D721Med (cell line): ENCODE measurements at places on chromosomes 16 and 17.

DNA sequence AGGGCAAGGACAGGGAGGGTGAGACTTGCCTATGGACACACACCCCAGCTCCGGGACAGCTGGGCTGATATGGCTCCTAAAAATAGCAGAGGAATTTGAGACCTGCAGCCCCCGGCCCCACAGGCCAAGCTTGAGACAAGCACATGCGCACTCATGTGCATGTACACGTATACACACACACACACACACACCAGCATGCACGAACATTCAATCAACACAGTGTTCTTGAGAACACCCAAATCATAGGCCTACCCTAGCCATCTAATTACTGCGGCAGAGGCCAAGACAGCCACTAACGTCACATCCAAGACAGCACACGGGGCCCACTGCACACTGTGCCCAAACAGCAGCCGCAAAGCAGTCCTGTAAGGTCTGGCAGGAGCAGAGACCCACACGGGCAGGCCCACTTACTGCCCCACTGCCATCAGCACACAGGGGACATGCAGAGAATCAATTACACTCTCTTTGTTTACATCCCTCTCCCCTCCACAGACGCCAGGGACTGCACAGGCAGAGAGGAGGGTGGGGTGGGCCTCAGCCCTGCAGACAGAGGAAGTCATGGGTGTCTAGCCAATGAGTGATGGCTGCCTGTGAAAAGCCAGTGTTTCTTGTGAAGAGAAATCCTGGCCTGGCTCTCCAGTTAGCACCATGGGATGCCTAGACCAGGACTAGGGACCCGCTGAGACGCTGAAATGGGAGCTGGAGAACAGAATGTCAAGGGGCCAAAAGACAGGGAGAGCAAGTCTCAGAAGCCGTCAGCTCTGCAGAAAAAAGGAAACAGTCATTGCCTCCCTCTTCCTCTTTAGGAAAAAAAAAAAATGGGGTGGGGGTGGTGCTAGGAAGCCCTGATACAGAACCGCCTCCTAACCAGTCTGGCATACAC is 39.3 kb downstream of the MYO18A start:
- no peak for DNase-seq

DNA sequence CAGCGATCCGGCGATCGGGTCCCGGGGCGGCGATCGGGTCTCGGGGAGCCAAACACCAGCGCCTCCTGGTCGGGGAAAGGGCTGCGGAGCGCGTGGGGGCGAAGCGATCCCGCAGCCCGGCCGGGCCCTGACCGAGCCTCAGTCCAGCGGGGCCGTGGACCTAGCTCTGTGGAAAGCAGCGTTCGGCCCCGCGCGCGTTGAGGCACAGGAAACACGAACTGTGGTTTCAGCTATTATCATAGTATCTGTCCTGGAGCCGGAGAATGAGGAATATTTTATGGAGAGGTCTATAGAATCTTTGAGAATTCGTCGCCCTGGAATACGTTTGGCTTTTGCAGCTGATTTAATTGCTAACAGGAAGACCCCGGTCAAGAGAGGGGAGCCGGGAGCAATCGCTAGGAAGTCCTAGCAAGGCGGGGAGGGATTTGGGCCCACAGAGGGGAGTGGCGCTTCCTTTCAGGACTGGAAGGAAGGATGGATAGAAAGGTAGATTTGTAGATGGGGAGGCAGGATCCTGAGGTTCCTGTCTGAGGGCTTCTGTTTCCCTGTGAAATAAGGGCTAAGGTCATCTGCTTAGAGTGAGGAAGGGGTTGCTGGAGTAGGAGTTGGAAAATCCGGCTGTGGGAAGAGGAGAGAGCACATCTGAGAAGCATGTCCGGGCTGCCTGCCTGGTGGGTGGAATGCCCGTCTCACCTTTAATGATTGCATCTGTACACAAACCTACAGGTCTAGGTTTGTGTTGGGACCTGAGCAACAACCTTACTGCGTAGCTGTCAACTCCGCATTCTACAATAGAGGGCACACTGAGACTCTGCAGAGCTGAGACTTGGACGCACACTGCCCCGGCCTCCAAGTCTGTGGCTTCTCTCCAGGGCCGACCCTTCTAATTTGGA is 770 bp downstream of the CCNF start:
- no peak for DNase-seq

DNA sequence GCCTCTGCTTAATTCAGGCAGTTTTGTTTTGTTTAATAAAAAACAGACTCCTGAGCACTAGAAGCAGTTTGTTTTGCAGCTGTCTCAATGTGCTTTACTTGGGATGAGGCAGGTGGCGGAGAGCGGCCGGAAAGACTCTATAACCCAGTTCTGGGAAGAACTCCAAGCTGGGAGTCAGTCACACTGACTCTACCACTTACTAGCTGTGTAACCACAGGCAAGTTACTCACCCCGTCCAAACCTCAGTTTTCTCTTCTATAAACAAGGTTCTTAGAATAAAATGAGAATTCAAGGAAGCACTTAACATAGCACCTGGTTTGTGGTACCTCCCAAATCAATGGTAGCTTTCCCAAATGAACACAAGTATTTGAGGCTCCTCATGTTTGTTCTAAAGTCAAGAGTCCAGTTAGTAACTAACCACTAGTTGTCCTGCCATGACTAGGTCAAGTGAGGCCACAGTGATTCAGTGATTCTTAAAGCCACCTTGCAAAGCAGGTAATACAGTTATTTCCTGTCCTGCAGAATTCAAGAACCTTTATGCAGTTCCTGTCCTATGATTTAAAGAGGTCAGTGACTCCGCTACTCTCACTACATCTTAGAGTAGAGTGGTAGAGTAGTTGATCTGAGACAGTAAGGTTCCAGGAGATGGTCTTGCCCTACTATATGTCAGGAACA is 2.7 kb downstream of the TXNDC17 start:
- no peak for DNase-seq

DNA sequence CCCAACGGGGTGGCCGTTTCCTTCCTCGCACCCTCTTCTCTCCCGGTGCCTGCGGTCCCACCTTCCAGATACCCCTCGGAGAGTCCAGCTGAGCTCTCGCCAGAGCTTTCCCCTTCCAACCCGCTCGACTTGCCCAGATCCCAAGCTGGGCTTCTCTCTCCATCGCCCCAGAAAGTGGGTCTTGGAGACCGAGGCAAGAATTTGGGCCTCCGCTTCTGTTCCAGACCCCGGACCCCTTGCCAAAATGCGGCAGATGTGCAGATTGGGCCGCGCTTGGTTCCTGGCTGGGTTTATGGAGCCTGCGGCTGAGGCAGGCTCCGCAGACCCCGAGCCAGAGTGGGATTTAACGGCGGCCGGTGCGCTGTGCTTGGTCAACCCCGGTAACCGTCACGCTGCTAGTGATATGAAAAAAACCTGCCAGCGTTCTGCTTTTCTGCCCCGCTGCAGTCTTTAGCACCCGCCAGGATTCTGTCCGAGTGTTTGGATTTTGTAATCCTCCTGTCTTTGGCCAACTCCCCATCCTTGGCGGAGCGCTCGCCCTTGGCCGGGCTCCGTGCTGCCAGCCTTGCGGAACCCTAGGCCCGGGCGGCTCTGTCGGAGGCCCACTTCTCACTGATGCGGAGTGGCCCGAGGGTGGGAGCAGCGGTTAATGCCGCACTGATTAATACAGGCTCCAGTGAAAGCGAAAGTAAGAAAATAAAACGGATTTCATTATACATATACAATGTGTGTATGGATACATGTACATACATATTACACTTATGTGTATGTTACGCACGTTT is 754 bp upstream of the SLFN11 start:
- DNase-seq, result no peak

- DNase-seq, result no peak
These were observed 90.6 kb upstream of the CLEC18A start for GRCh38 chr16:69860233-69861231.

- DNase-seq, result no peak
These were observed 8.9 kb upstream of the ULK2 start for GRCh38 chr17:19876529-19877161.

DNA sequence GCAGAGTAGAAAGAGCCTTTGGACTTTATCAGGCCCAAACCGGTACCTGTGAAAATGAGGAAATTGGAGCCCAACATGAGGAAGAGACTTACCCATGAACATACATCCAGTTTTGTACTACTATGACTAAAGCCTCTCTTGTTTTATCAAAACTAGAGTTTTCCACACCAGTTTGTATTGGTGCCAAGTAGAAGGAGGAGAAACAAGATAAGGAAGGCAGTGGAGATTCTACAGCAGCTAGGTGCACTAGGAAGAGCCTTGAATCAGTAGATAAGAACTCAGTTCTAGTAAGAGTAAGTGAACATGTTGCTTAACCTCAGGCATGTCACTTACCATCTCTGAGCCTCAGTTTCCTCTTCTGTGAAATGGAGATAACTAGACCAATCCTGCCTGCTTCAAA is 13.7 kb upstream of the TMEM132E start:
- DNase-seq, result no peak

GRCh38 chr16:57998486-57998885 is 2.0 kb downstream of the ZNF319 start:
- DNase-seq, result no peak

GRCh38 chr16:23145608-23146007 is 3.6 kb downstream of the USP31 start:
- no peak for DNase-seq

DNA sequence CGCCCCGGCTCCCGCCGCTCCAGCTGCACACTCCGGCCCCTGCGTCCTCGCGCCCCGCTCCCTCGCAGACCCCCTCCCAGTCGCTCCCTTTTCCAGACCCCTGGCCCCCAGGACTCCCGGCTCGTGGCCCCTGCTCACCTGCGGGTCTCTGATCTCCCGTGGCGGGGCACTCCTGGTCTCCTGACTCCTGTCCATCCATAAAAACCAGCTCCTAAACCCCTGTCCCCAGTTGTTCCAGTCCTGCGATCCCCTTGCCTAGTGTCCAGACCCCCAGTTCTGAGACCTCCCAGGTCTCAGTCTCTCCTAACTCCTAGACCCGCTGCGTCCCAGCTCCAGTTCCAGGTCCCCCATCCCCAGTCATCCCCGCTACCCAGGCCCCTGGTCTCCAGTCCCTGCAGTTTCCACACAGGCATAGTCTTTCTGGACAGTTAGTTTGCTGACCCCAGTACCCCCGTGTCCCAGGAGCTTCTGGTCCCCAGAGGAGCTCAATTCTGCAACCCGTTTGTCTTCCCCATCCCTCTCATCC is 379 bp downstream of the SNX29 start:
- no peak for DNase-seq

DNA sequence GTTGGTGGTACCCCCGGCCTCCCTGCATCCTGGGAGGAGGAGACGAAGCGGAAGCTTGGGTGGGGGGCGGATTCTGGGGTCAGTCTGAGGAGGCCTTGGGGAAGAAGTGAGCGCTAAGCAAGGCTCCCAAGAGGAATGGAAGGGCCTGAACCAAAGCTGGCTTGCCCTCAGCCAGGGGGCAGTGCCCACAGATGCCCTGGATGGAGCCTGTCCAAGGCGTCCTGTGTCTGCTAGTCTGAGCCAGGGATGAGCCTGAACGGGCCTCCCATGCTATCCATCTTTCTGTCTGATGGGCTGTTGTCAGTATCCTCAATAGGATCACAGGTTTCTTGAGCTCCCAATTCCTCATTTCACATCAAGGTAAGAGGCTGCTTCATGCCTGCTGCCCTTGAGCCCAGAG is 122.3 kb upstream of the LHX1 start:
- DNase-seq, result no peak

- DNase-seq, result no peak
These were observed 486 bp downstream of the ZNF785 start for GRCh38 chr16:30585022-30585399.

- DNase-seq, result no peak
These were observed 298.8 kb upstream of the MAF start for GRCh38 chr16:79899316-79899715.

- DNase-seq, result no peak
These were observed 91.0 kb downstream of the WSCD1 start for GRCh38 chr17:6160911-6161855.

GRCh38 chr16:86383488-86384262 is 126.7 kb upstream of the FOXF1 start:
- DNase-seq, result no peak

GRCh38 chr16:83994087-83994486 is 26.0 kb downstream of the NECAB2 start:
- no peak for DNase-seq

DNA sequence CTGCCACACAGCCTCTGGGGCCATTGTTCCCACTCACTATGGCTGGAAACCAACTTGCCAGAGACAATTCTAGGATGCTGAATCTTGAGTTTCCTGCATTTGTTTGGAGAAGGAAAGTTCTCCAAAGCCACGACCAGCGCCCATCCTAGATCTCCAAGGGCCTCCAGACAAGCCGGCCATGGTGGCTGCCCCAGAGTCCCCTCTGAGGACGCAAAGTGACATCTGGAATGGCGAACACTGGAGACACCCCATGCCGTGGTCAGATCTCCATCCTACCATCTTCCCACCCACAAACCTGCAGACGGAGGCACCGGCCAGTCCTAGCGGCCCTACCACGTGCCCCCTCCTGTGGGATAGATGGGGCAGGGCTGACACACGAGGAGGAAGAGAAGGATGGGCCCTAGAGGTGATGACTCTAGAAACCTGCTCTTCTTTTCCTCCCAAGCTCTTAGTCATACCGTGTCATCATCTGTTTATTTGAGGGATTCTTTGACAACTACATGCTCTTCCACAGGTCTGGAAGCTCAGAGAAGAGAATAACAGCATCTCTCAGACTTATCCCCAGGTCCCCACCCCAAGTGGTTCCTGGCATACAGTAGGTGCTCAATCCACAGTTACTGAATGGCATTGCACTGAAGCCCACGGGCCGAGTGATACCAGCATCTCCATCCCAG is 71.3 kb downstream of the MYH11 start:
- DNase-seq, result no peak

GRCh38 chr17:27453471-27453870 is 2.8 kb upstream of the KSR1 start:
- no peak for DNase-seq

DNA sequence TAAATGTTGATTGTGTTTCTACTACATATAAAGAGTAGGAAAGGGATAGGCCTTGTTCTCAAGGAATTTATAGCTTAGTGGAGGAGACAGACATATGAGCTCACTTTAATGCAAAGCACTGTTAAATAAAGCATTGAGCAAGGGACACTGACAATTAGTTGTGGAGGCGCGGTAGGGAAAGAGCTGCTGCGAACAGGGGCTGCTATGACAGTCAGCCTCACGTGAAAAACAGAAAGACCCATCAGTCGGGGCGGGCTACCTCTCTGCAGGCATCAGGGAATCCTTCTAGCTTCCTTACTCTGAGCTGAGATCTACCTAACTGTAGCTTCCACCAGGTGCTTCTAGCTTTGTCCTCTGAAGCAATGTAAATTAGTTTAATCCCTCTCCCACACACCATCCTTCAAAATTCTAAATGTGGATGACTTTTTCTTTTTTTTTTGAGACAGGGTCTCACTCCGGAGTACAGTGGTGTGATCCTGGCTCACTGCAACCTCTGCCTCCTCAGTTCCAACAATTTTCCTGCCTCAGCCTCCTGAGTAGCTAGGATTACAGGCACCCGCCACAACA is 129.9 kb upstream of the ZFHX3 start:
- DNase-seq, result no peak

DNA sequence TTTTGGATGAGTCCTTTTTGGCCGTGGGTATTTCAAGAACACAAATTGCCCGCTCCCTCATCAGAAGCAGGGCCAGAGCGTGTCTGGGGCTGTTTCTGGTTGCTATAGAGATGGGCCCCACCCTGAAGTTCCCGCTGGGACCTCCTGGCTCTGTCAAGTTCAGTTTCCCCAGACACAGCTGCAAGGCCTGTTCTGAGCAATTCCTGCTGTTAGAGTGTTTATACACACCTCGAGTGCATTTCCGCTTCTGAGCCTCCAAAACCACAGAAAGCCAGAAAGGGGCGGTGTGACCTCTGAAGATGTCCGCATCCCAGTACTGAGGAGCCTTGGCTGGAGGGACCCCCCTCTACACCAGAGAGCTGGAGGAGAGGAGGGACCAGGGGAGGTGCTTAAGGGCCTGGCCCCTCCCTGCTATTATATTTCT is 9.3 kb upstream of the WBP2 start:
- peak; percentile 5 for DNase-seq
